ENCODE measurements at places on chromosomes 6 and 20.

DNA sequence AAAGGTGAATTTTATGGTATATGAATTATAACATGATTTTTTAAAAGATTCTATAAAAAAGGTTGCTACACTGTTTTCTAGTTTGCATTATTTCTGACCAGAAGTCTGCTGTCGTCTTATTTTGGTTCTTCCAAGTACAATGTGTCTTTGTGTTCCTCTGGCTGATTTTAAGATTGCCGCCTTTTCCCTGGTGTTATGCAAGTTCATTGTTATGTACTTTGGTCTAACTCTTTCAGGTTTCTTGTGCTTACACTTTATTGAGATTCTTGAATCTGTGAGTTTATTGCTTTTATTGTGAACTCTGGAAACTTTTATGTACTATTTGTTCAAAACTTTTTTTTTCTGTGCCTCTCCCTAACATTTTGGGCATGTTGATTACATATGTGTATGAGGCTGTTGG, 109.8 kb downstream of the RFX6 start:
- no peak for DNase-seq

DNA sequence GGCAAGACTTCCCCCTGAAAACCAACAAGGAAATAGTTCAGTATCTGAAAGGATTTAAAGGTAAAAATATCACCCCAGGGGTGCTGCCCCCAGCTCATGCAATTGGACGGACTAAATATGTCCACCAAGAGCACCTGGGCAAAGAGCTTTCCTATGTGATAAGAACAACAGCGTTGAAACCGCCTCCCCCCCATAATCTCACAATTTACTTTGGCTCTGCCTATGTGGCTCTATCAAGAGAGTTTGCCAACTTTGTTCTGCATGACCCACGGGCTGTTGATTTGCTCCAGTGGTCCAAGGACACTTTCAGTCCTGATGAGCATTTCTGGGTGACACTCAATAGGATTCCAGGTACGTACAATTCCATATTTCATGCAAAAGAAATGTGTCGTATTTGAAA, 35.8 kb downstream of the GCNT2 start:
- DNase-seq, result no peak

- DNase-seq, result no peak
Measured at GRCh38 chr20:2691127-2691526, 1.5 kb upstream of the EBF4 start.

- no peak for DNase-seq
Measured at GRCh38 chr20:52817981-52818380, 154.2 kb upstream of the TSHZ2 start.

DNA sequence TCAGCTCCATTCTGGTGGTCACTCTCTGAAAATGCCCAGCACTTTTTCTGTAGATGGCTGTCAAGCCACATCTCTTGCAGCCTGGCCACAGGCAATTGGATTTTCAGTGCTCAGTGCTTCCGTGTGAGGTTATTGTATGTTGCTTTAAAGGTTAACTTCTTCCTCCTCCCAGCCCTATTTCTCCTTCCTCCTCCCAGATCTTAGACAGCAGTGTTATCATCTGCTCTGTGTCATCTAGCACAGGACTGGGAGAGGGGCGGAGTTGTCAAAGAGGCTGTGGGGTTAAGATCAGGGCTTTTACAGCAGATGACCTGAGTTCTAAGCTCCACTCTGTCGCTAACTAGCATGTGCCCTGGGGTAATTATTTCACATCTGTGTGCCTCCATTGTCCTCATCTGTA, 129.0 kb downstream of the PHACTR3 start:
- DNase-seq, result no peak

DNA sequence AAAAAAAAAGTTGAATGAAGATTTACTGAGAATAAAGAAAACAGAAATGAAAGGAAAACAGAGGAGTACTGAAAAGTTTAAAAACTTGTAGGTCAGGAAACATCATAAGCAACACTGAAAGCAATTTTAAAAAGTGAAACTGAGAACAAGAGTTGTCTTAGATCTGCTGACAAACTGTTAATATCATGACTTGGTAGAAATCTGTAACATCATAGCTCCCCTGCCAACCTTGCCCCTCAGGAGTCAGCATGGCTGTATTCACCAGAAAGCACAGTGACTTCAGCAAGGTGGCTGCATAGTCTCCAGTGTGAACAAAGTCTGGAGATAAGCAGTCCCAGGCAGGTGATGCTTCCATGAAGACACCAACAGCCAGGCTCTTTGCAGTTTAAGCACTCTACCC, 5.3 kb downstream of the NAA20 start:
- DNase-seq, result no peak

DNA sequence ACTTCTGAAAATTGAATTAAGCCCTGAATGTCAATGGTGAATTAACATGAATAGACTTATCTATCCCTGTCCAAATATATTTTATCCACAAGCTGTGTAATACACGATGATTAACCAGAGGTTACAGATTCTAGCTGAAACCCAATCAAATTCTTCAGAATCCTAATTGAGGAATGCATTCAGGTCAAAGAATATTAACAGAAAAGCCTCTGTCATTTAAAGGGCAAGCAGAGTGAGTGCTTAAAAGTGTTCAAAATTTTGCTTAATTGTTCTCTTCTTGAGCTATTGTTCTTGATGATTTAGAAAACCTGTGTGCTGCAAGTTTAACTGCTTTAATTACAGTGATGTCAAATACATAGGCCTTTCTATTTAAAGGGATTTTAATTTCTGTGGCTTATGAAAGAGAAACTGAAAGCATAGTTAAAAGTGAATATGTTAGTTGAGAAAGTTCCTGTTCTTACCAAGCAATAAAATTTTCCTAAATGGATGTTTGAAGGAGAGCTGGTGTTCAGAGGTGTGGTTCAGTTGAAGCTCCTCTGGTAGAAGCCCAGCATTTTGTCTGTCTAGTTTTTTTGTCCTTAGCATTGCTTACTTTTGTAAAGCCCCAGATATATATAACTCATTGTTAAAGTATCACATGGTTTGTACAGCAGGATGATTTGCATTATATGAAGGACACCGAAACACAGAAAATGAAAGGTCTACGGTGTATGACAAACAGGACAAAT, 466.3 kb upstream of the PLCB4 start:
- no peak for DNase-seq

DNA sequence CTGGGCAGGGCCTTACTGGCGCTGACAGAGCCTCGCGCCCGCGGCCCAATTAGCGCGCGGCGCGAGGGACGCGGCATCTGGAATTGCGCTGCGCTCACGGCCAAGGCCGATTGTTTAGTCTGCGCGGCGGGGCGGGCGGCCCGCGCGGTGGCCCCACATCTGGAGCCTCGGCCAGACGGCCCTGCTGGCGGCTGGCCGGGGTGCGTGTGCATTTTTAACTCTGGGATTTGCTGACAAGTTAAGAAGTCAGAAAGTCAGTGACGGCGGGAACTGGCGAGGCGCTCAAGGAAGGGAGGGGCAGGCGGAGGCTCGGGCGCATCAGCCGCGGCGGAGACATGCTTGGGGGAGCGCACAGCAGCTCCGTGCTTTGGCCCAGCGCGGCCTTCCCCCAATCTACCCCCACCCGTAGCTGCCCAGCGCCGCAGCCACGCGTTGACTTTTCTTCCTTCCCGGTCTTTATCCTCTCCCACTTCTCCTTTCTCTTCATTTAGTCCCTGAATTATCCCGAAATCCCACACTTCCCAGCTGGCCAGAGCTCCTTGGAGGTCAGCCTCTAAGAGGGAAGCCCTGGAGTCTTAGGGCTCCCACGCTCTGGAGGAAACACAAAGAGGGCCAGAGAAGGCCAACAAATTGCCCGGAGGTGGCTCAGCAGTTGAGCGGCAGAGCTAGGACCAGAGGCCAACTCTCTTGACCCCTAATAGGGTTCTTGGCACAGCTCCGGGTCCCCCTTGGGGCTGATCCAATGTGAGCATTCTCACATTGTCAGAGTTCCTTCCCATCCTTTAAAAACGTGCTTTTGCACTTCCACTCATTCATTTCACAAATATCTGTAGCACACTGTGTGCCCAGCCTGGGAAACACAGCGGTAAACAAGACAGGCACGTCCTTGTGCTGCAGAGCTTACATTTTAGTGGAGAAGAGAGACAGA, 40.8 kb upstream of the FOXP4 start:
- peak; percentile 50 for DNase-seq

GRCh38 chr6:150063640-150064039, 5.3 kb downstream of the ULBP3 start:
- no peak for DNase-seq

DNA sequence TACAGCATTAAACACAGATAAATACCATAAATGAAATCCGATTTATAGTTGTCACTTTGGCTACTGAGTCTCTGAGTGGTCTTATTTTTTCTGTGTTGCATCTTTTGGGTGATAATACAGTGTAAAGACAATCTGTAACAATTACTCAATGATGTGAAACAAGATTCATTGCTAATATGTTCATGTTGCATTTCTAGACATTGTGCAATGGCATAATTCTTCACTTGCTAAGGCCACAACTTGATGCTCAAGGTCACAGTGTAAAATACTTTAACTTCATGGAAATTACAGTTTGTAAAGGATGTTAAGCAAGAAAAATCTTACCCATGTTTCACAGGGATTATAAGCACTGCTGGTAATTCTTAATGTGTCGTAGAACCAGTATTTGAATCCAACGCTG, 74.9 kb upstream of the SMLR1 start:
- no peak for DNase-seq

DNA sequence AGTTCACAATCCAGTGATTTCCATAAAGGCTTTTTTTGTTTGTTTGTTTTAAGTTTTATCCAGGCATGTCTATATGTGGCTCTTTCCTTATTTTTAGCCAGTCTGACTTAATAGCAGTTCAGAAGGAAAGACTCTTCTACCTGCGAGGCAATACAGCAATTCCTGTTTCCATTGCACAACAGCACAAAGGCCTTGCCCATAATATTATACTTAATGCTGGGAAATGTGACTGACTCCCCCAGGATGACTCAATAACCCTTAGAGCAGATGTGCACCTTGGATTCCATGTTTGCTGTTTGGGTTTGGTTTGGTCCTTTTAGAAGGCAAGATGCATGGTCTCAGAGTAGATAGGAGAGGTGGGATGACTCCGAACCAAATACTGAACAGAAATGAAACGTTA, 184.1 kb downstream of the MTFR2 start:
- no peak for DNase-seq
